Foreskin fibroblast (primary cell): ENCODE measurements at places on chromosomes 16 and 17.
A peak's percentile ranks its signal among the peaks of the same experiment; 100 is the strongest.

GRCh38 chr17:70318051-70318450 lies 148.7 kb downstream of the KCNJ2 start:
- DNase-seq = no peak

- peak; percentile 68 for DNase-seq
These were observed 166.3 kb downstream of the ANKFN1 start for GRCh38 chr17:56319531-56319930.

DNA sequence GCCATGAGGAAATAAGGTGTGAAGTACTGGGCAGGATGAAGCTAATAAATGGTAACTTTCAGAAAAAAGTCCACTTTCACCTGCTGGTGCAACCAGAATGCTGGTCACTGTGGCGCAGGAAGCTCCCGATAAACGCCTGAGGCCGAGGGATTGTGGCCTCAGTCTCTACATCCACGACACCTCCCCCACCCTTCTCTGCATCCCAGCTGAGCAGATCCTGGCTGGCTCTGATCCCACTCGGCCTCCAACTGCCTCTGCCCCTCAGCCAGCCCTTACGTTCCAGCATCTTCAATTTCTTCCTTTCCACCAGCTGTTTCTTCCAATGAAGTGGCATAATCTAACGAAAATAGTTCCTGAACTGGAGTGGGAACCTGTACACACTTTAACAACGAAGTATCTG lies 49.5 kb downstream of the COX4I1 start:
- DNase-seq = no peak

GRCh38 chr17:65743308-65743655 lies 181.8 kb upstream of the AXIN2 start:
- peak; percentile 44 for DNase-seq

- DNase-seq = no peak
These were observed 112.5 kb downstream of the WWOX start for GRCh38 chr16:78211946-78212345.

- DNase-seq = no peak
These were observed 59.4 kb upstream of the ZFHX3 start for GRCh38 chr16:73107371-73107770.

DNA sequence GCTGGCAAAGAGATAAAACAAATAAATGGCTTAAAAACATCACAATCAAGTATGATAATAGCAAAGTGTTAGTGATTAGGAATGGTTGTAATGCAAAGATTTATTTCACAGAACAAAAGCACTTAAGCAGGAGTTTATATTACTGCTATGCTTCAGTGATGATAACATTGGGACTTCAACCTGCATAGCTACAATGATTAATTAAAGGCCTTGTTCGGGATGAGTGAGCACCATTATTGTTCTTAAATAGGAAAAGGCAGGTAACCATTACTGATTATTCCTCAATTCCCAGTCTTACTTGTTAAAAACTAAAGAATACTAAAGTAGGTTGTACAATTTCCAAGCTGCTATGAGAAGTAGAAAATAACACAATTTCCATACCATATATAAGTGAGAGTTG lies 1247.5 kb upstream of the CDH8 start:
- DNase-seq = no peak

DNA sequence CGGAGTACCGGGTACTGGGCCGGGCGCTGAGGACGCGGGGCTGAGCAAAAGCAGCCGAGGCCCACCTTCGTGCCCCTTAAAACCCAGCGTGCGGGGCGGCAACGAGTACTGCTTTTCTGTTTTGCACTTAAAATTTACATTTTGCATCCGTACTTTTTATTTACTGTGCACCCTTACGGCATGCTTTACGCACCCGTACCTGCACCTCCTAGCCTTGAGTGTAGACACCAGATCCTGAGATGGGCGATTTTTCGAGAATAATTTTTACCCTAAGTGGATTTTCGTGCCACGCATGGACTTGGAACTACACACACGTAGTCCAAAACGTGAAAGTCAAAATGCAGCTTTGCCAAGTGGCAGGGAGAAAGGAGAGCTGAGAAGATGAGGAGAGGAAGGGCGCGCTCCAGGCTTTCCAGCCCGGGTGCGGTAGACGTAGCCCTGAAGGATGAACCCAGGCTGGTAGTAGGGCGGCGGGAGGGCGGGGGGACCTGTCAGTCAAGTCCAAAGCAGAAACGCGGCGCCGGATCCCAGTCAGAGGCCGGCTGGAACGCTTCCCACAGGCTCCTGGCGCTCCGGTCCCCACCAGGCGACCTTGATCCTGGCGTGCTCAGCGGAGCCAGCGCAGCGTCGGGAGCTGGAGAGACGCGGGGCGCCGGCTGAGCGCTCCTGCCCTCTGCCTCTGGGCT lies 1.2 kb upstream of the CBLN1 start:
- DNase-seq = no peak

- peak; percentile 48 for DNase-seq
These were observed 565 bp downstream of the WDR45B start for GRCh38 chr17:82647593-82648164.

DNA sequence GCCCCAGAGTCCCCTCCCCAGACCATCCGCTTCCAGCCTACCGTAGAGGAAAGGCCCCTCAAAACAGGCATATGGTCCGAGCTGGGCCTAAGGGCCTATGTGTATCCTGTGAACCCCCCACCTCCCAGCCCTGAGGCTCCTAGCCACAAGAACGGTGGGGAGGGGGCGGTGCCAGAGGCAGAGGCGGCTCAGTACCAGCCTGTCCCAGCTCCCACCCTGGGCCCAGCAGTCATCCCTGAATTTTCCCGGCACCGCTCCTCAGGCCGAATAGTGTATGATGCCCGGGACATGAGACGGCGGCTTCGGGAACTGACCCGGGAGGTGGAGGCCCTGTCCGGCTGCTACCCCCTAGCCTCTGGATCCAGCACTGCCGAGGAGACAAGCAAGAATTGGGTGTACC lies 1.1 kb downstream of the SPEM1 start:
- DNase-seq = no peak

GRCh38 chr17:45332989-45333701 lies 16.3 kb upstream of the MAP3K14 start:
- no peak for DNase-seq

- no peak for DNase-seq
These were observed 32.2 kb upstream of the CCL2 start for GRCh38 chr17:34222722-34223497.

GRCh38 chr17:59846394-59847165 lies 46.2 kb downstream of the TUBD1 start:
- peak; percentile 72 for DNase-seq

GRCh38 chr16:81612351-81613163 lies 166.5 kb upstream of the PLCG2 start:
- DNase-seq = no peak

- no peak for DNase-seq
These were observed 726 bp upstream of the CD7 start for GRCh38 chr17:82318169-82318498.

DNA sequence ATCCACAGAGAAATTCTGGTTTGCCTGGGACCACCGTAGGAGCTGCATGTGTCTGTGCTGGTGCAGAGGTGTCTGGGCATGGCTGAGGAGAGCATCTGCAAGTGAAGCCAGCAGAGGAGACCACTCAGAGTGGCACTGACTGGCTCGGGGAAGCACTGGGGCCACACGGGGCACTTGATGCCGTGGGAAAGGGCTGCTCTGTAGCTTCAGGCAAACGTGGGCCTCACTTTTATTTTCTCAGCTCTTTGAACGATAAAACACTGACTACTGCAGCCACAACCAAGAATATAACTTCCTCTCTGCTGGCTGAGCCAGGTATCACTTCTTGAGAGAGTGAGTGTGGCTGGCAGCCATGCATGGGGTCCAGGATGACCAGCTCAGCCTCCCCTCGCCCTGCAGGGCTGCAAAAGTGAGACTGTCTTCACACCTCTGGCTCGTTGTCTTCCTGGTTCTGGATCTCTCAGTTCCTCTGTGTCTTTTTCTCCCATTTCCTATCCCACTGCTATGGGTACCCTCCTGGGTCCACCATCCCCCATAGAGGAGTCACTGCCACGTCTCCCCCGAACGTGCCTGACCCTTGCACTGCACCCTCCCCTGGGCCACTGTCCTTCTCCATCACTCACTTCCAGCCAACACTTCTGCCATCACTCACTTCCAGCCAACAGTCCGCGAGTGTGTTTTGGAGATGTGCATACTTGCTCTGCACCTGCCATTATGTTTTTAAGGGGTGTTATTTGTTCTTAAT lies 201.4 kb upstream of the CHMP6 start:
- DNase-seq = no peak

- peak; percentile 31 for DNase-seq
These were observed 4.0 kb downstream of the PYY start for GRCh38 chr17:43949781-43950180.

- peak; percentile 96 for DNase-seq
These were observed 10.2 kb upstream of the ETV4 start for GRCh38 chr17:43556292-43556691.

GRCh38 chr17:41974031-41974430 lies 7.4 kb downstream of the CNP start:
- DNase-seq = no peak

GRCh38 chr17:311119-311782 lies 41.4 kb downstream of the RPH3AL start:
- no peak for DNase-seq

DNA sequence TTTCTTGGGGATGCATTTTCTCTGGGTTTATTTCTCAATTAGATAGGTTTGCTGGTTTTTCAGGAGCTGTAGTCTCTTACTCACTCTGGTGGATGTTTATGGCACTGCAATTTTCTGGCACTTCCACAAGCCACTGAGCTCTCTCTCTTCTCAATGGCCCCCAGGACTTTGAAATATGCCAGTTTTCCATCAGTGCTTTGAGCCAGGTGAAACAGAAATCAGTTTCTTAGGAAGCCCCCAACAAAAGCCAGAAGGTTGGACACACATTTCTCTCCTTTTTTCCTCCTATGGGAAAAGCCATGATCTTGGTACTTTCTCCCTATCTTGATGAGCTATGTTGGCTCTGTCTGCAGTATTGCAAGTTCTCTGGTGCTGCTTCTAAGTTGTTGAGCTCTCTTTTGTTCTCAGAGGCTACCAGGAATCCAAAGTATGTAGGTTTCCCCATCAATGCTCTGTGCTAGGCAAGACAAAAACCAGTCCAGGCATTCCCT lies 90.7 kb upstream of the SMIM36 start:
- no peak for DNase-seq

DNA sequence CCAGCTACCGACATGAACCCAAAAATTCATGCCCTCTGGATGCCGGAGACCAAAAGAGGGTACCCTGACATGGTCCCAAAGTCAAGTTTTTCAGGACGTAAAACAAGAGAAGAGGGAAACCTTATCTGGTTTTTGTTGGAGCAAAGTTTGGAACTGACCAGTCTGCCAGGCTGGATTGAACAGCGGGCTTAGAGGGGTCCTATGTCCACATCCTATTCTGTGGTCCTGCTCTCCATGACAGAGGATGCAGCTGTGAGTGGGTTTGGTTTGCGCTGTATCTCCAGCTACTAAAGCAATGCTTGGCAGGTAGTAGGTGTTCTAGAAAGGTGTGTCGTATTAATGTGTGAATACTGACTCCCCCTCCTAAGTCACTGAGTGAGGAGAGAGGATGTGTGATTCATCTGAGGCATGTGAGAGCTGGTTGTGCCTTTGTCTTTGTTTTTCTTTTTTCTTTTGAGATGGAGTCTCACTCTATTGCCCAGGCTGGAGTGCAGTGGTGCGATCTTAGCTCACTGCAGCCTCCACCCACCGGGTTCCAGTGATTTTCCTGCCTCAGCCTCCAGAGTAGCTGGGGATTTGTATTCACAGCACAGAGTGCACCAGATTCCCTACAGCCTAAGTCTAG lies 31.0 kb downstream of the PMM2 start:
- no peak for DNase-seq

DNA sequence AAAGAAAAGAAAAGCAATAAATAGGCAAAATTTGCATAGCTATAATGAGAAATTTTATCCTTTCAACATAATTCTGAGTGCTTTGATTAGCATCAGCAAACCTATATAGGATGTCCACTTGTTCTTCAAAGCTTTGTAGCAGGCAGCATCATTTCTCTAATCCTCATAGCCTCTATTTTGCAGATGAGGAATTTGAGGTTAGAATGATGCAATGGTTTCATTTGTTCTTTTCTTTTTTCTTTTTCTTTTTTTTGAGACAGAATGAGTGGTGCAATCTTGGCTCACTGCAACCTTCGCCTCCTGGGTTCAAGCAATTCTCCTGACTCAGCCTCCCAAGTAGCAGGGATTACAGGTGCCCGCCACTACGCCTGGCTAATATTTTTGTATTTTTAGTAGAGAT lies 594.4 kb downstream of the TOX3 start:
- DNase-seq = no peak

GRCh38 chr16:51508490-51509212 lies 357.6 kb upstream of the SALL1 start:
- DNase-seq = peak; percentile 90

DNA sequence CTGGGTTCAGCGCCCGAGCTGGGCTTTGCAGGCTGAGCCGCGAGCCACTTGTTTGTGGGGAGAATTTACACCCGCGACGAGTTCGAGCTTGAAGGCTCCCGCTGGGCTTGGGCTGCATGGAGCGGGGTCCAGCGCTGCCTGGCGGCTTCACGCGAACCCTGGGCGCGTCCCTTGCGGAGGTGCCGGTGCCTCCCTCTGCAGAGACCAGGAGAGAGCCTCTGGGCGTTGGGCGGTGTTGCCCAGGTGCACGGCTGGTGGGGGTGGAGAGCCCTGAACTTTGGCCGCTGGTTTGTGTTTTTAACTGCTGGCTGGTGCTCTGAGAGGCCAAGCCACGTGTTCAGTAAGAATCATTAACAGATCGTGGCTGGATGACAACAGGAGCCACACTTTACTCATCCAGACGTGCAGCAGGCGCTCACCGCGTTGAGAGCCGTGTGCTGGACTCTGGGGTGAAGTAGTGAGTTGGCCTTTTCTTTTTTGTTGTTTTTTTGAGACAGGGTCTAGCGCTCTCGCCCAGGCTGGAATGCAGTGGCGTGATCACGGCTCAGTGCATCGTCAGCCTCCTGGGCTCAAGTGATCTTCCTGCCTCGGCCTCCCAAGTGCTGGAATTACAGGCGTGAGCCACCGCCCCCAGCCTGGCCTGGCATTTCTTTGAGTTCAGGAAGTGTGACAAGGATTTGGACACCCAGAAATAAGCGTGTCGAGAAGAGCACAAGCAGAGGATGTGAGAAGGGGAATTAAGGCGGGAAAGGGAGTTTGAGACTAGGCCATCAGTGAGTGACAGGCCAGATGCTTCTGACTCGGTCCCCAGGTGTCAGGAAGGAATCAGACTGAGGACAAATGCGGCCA lies 827 bp downstream of the CDK10 start:
- DNase-seq = peak; percentile 64

DNA sequence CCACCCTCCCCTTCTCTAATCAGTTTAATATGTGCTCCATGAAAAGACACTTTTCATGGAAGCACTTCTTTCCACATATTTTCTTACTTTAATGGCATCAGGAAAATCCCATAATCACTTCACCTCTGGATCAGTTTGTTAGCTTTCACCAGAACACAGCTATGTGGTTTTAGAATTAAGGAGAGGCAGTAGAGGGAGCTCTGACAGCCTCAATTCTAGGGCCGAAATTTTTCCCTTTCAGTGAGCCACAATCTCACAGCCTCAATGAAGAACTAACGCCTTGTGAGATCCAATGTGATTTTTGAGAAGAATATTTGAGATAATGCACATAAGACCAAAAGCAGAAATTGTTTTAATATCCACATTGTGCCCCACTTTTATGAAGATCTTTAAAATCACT lies 1494.0 kb upstream of the CDH8 start:
- DNase-seq = no peak
